Activated T-cell treated with anti-CD3 and anti-CD28 coated beads, Interleukin-2, amount 50 U/mL, for 1 hour (primary cell): ENCODE measurements at places on chromosomes 3 and 15.

- DNase-seq: no peak
Measured at GRCh38 chr3:11514191-11514821, 129.4 kb downstream of the VGLL4 start.

DNA sequence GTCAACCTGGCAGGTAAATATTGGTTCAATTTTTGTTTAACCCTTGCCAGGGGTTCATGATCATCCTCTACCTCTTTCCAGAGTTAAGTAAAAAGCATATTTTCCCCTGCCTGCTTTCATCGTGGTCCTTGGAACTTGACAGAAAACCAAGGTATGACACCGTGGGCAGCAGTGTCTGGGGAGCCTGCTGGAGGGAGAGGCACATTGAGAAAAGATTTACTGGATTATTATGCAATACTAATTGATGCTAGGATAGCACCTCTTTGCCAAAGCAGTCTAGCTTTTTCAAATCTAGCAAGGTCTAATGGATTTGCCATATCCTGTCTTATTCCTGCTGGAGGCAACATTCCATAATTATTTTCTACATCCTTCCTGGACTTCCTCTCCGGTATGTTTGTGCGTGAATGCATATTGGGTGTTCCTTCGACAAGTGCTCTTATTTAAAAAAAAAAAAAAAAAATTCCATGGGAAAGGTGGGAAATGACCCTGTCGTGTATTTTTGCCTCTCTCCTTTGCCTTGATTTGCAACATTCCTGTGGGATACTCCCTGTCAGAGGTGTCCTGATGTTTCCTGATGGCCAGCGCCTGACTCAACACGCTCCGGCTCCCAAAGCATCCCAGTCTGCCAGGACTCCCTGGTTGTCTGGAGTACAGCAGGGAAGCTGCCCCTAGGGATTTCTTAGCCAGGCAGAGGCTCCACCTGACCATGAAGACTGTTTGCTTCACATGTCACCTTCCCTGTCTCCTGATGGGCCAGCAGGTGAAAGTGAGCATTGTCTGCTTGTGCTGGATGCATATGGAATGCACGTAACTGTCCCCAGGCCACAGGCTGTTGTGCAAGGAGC lies 6.3 kb downstream of the BHLHE40 start:
- peak; percentile 44 for DNase-seq

- DNase-seq: no peak
Measured at GRCh38 chr3:3260870-3261269, 81.4 kb upstream of the CRBN start.

- DNase-seq: no peak
Measured at GRCh38 chr3:157204431-157204830, 44.5 kb upstream of the CCNL1 start.

DNA sequence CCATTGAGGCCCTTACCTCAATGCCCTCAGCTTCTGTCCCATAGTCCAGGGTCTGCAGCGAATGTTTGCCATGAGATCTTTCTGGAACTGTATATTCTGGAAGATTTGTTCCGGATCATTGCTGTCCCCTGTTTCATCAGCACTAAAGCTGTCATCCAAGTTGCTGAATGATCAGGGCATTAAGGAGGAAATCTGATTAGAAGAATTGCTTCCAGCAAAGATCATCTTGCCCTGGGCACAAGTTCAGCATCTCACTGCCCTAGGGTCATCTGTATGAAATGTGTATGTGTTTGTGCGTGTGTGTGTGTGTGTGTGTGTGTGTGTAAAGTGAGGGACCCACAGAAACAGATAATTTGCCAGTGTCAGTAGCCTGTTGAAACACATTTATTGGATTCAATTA lies 1.4 kb downstream of the TMC3 start:
- DNase-seq: no peak

DNA sequence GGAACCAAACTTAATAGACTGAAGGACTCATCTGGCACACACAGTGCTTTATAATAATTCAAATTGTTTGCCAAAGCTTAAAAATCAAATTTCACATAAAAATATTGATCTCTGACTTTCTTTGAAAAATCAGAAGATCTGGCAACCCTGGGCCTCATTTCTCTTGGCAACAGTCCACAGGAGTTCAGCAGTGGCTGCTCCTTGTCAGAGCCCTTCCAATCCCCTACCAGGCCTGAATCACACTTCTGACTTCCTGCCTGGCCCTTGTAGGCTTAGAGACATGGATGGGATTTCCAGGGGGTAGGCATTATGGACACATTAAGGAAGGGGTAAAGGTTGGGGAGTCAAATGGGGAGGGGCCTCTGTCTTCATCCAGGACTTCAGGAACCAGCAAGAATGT lies 55.5 kb downstream of the PLS1 start:
- DNase-seq: no peak

DNA sequence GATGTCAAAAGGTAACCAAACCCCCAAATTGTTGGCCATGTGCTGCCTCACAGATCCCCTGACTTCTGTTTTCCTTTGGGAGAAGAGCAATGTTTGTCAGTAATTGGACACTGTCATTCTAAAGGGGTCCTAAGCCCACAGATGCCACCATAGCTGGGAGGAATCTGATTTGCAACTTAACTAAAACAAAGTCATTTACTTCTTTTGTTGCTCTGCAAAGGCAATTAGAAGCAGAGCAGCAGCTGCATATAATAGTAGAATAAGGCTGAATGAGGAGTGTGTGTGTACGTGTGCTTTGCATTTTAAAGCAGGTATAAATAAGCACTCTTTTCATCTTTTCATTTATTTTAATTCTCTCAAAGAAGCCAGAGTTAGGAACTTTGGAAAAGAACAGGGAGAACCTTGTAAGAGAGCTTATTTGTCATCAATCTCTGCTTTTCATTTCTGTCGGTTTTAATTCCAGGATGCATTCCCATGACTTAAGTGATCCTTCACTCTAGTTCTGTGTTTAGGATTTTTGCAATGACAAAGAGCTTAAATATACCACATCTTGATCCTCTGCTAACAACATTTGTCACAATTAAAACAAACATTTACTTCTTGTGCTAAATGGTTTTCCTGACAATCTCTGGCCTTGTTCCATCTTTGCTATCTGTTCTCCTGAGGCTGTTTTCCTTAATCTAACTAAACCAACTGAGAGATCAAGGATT lies 530.2 kb upstream of the CBLB start:
- no peak for DNase-seq

DNA sequence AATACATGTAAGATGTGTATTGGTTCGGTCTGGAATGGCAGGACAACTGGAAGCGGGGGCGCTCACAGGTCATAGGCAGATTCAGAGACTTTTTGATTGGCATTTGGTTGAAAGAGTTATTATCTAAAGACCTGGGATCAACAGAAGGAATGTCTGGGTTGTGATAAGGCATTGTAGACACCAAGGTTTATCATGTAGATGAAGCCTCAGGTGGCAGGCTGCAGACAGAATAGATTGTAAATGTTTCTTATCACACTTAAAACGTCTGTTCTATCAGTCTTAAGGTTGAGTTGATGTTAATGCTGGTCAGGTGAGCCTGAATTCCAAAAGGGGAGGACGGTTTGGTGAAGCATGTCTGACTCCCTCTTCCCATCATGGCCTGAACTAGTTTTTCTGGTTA lies 295.9 kb upstream of the PROK2 start:
- no peak for DNase-seq

- DNase-seq: no peak
Measured at GRCh38 chr3:135000465-135000864, 205.4 kb downstream of the EPHB1 start.

GRCh38 chr15:73897441-73898261 lies 24.3 kb downstream of the TBC1D21 start:
- peak; percentile 47 for DNase-seq

DNA sequence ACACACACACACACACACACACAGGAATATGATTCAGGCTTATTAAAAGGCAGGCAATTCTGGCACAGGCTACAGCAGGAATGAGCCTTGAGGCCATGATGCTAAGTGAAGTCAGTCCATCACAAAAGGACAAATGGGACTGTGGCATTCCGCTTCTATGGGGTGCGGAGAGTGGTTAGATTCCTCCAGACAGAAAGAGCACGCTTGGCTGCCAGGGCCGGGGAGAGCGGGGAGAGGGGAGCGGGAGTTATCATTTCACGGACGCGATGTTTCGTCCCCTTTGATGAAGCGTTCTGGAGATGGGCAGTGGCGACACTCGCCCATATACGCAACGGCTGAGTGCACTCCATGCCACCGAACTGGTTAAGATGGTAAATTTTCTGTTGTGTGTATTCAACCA lies 58.5 kb upstream of the FAM174B start:
- DNase-seq: no peak

DNA sequence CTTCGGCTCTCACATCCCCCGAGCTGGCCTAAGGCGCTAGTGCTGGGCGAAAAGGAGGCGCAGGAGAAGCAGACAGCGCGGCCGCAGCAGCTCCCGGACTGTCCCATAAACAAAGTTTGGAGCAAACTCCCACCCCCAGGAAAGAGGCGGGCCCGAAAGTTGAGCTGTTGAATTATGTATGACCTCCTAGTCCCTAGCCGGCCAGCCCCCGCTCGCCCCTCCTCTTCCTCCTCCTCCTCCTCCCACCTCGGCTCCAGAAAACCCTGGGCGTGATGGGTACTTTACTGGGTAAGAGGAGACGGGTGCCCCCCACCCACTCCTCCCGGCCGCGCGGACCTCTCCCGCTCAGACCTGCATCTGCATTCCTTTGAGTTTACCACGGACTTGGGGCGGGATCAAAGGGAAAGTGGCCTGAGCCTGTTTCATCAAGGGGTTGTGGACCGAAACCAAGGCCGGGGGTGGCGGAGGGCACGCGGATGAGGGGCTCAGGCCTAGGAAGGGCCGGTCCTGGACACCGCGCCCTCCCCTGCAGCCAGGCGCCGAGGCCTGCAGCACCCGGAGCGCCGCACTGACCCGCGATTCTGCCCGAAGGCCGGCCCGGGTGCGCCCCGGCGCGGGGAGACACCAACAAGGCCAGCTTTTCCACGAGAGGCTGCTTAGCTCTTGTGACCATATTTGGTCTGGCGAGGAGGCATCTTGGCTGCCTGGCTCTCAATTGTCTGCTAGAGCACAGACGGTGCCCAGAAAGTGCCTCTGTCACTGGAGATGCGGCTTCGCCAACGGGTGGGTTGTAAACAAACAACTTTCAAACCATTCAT lies at the start of gene WWTR1:
TSS of gene WWTR1 (minus strand) at position 100 of the 818 bp plus-strand sequence. CDS start 719 bp downstream, outside the sequence.
- peak; percentile 25 for DNase-seq

GRCh38 chr15:80202641-80203360 lies 49.2 kb downstream of the CTXND1 start:
- DNase-seq: no peak

DNA sequence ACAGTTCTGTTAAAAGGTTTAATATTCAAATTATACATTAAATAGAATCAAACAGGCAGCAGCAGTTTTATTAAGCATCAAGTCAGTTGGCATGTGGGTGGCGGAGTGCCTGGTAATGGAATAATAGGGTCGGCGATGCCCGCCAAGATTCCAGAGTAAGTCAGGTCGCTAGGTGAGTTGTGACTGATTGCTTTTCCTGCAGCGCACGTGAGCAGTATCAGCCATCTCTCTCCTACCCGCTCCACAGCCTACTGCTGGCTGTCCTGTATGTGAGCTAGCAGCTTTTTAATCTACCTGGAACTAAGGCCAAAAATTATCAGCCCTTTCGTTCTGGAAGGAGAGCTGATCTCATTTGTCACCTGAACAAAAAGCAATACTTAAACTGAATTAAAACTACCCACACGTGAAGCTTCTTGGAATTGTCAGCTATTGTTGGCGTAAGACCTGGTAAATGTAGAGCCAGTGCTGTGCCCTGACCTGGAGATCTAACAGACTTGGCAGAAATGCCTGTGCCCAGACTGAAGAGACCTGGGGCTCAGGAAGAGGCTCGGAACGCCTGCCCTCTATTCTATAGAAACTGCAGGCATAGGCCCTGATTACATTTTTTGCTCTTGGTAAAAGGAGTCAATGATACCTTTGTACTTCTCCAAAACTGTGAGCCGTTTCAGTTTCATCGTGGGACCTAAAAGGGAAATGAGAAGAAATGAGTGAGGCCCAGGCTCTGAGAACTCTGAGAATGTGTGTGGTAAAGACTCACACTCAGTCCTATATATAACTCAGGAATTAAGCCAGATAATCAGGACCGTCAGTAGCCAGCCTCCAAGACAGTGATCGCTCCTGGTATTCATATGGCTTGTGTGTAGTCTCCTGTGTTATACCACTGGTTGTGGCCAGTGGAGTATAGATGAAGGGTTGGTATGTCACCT lies 21.9 kb downstream of the IDH3A start:
- DNase-seq: no peak

- no peak for DNase-seq
Measured at GRCh38 chr3:76369170-76369569, 583.8 kb upstream of the ZNF717 start.

DNA sequence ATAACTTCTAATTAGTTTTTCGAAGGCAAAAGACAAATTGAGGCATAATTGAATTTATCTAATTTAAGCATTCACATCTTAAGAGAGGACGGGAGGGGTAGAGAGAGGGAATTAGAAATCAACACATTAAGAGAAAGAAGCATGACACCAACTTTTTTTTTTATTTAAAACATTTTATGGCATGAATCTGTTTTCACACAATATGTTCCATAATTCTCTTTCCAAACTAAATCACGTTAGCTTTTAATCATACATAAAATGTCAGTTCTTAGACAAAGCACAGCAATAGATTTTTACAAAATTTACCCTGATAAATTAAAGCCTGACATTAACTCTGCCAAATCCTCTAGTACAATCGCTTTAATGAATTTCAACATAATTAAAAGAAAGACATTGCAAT lies 600.8 kb upstream of the ROBO1 start:
- no peak for DNase-seq
